Renal cortex interstitium (tissue), 15 donors: ENCODE measurements at places on chromosomes 6 and 20. TPM values are rescaled to one million over a fixed set of nuclear protein-coding genes. Genes with fewer than 3 reads are reported as not detected.
A peak's percentile ranks its signal among the peaks of the same experiment; 100 is the strongest.

GRCh38 chr6:8361259-8361658, 74.1 kb downstream of the SLC35B3 start:
- no peak for DNase-seq

DNA sequence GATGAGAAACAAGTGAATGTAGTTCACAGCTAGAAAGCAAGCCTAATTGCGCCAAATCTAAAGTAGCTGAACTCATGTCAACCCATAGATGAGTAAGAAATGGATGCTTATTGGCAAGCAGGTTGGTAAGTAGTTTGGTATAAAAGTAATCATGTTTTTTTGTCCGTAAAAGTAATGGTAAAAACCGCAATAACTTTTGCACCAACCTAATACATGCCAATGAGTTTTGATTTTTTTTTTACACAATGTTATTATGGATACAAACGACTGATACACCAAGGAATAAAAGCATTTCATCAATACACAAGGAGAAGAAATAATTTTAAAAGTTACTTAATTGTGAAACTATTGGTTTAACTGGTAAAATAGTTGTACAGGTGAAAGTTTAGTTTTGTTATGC, 977.5 kb downstream of the EYS start:
- DNase-seq, result no peak

GRCh38 chr20:59051666-59052185, 9.1 kb upstream of the PRELID3B start:
- no peak for DNase-seq

DNA sequence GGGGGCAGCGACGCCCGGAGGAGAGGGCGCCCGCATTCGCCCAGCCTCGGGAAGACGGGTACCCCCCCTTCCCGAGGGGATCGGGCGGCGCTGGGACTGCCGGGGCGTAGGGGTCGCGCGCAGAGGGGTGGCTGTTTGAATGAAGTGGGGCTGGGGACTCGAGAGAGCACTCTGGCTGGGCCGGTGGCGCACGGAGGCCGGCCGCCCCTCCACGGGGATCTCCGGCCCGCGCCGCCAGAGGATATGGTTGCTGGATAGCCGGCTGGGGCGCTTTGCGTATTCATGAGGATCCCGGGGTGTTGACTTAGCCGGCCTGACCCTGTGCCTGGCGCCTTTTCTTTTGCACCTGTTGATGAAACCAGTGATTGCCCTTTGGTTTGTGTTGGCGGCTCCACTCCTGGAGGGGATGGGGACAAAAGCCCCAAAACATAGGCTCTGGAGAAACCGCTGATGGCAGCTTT, 469 bp downstream of the SYNJ2 start:
- DNase-seq, result no peak

GRCh38 chr6:151387175-151387970, 4.0 kb downstream of the ZBTB2 start:
- DNase-seq, result no peak

GRCh38 chr20:19937218-19937617, 79.9 kb upstream of the NAA20 start:
- DNase-seq, result no peak

- no peak for DNase-seq
Measured at GRCh38 chr20:22617160-22617559, 32.8 kb upstream of the FOXA2 start.

GRCh38 chr6:7104752-7105151, 3.0 kb upstream of the RREB1 start:
- DNase-seq, result no peak

GRCh38 chr20:11443382-11444119, 474.1 kb upstream of the BTBD3 start:
- DNase-seq, result no peak

GRCh38 chr6:88177961-88178464, 11.9 kb upstream of the CNR1 start:
- DNase-seq, result no peak

DNA sequence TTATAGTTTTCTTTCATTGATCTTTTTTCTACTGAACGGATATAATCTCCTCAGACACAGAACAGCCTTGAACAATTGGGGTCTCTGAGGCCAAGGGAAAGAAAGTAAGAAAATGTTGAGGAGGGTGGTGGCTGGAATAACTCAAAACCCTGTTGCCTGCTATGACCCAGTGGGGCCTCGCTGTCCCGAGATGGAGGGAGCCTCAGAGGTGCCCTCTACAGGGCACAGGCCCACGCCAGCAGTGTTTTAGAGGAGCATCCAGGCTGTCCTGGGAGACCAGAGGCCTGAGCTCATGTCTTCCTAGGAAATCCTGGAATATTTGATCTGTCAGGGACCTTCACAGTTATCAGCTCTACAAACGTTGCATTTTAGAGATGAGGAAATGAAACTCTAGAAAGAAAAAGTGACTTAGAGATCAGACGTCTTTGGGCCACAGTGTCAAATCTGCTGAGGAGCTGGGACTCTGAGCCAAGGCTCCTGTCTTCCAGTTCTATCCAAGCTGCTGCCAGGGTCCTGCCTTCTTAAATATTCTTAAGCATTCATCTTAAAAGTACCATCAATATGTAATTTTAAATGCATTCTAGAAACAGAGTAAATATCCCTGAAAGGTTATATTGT, 26.3 kb downstream of the ALDH5A1 start:
- no peak for DNase-seq

GRCh38 chr20:36793294-36794115, 19.9 kb upstream of the DSN1 start:
- DNase-seq, result no peak

- no peak for DNase-seq
Measured at GRCh38 chr6:33714385-33715040, 3.0 kb upstream of the UQCC2 start.

- DNase-seq, result no peak
Measured at GRCh38 chr6:16018626-16019025, 110.3 kb upstream of the MYLIP start.

- no peak for DNase-seq
Measured at GRCh38 chr6:46052479-46052878, 36.8 kb upstream of the CLIC5 start.

DNA sequence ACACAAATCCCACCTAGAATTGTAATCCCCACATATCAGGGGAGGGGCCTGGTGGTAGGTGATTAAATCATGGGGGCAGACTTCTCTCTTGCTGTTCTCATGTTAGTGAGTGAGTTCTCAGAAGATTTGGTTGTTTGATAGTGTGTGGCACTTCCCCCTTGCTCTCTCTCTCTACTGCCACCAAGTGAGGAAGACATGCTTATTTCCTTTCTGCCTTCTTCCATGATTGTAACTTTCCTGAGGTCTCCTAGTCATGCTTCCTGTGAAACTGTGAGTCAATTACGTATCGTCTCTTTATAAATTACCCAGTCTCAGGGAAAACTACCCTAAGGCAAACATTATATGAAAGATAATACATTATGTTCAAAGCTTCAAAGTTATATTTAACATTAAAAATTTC, 1297.5 kb upstream of the CITED2 start:
- no peak for DNase-seq

DNA sequence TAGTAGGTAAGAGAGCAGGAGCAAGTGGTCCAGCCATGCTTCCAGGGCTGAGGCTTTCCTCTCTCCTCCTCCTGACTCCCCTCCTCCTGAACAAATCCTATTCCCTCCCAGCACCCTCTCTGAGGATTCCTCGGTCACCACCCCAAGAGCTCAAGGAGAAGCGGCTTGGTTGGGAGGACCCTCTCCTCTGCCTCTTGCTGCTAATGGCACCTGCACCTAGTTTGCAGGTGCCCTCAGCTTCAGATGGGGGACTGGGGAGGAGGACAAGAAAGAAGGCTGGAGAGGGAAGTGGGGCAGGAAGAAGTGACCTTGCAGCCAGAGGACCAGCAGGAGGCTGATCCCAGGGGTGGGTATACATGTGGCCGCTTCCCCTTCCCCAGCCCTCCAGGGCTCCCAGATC, 17.5 kb downstream of the NCR2 start:
- DNase-seq, result no peak

DNA sequence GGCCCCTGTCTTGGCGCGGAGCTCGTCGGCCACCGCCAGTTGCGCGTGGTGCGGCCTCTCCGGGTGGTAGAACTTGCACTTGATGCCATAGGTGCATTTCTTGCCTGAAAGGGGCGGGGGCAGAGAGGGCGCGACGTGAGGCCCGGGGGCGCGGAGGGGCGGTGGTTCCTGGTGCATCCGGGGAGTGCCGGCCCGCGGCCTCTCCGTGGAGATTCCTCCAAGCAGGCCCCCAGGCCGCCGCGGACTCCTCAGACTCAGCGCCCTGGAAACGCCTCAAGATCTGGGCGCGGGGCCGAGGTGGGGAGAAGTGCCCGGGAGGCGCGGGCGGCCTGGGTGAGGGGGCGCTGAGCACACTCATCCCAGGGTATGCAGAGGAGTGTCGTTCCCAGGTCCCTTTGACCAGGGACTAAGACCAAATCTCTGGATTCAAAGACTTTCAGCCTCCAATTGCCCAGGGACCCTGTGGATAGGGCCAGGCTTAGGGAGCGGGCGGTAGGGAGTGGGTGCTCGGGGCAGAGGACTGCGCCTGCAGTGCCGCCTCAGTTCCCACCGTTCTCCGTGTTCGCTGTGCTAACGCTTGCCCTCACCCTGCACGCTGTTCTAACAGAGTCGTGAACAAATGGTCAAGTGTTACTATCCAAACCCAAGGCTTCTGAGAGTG, 33.3 kb downstream of the ZC3H12D start:
- DNase-seq, result no peak

- no peak for DNase-seq
Measured at GRCh38 chr6:16470502-16471221, 232.3 kb downstream of the GMPR start.

DNA sequence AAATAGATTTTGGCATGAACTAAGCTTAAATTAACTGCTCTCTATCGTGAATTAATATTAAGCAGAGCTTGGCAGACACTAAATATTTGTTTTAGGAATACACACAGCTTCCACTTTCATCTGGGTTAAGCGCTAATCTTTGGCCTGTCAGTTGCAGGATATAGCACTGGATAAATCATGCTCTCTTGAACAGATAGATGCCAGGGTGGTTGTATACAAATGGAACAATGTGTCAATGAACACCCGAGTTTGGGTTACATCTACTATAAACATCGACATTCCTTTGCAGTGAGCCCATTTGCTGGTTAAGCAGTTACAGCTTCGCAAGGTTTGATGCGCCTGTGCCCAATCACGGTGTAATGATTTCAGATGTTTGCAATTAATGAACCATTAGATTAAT, 338.2 kb upstream of the ZFP64 start:
- no peak for DNase-seq

DNA sequence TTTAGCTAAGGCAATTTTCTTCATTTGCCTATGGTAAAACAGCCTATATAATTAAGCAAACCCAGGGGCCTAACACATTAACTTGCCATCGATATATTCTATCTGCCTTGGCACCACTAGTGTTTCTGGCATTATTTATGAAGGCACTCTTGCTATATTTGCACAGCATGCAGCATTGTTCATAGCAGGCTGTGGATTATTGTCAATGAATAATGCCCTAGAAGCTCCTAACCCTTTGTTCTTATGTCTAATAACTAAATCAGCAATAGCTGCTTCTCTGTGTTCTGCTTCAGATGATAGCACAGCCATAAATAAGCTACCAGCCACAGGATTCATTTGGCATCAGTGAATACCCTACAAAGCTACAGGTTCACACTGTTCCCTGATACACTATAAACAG, 254.8 kb upstream of the STXBP5 start:
- DNase-seq, result no peak

DNA sequence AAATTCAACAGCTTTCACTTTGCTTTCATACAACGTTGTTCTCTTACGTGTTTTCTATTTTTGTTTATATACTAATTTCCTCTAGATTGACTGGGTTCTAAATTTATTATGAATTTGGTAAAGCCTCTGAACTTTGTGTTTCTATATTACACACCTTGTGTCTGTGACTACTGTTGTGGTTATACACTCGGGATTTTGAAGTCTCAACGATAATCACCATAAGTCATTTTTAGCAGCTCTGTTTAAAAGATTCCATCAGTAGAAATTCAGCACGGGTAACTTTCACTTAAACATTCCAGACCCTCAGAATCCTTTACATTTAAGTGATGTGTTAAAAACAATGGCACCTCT, 31.8 kb upstream of the HBS1L start:
- no peak for DNase-seq

DNA sequence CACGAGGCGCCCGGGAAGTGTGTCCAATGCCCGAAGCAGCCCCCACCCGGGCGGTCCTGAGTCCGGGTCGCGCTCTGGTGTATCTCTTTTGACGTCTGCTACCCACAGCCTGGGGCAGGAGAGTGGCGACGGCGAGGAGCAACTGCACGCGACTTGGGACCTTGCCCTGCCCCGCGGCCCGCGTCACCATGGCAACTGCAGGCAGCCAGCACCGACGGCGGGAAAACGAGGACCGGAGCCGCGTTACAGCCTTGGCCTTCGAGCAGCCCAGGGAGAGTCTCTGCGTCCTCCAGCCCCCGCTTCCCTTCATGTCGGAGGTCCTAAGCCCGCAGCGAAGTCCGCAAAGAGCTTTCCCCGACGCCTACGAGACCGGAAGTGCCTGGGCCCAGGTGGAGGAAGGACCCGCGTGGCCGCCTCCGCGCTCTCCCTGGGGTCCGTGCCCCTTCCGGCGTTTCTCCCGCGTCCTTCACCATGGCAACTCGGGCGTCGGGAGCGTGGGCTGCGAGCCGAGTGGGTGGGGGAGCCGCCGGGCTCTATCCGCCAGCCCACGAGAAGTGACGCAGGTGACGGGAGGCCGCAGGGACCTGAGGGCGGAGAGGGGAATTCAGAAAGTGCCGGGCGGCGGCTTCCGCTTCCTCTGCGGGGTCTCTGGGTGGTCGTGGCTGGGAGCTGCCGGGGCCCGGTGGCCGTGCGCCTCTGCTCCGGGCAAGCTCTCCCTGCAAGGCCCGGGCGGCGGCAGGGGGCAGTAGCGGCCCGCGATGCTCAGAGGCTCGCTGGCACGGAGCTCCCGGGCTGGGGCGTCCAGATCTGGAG, 88.6 kb upstream of the TGM3 start:
- DNase-seq, result peak; percentile 59

- DNase-seq, result no peak
Measured at GRCh38 chr6:141033101-141033500, 1099.6 kb upstream of the GJE1 start.

GRCh38 chr20:51116765-51117686, 94.1 kb upstream of the KCNG1 start:
- no peak for DNase-seq

- no peak for DNase-seq
Measured at GRCh38 chr20:60063048-60063451, 104.8 kb downstream of the CDH26 start.

Gene WFDC12
- not detected for polyA plus RNA-seq

Gene MAS1
- polyA plus RNA-seq, result 0.03 TPM

Gene CLPSL1
- polyA plus RNA-seq, result 0.57 TPM

Gene TINAG
- 30.0 TPM for polyA plus RNA-seq

Gene TSHZ2
- 12.8 TPM for polyA plus RNA-seq

Gene MUCL3
- 0.03 TPM for polyA plus RNA-seq

Gene ZNF165
- polyA plus RNA-seq, result 5.4 TPM
